ENCODE measurements at places on chromosomes 12 and 14. TPM values are rescaled to one million over a fixed set of nuclear protein-coding genes. Genes with fewer than 3 reads are reported as not detected.

Gene RNF212B
- not detected for total RNA-seq

Gene EML1
- 33.3 TPM for total RNA-seq

Gene MIPOL1
- 8.9 TPM for total RNA-seq

Gene IFNG-AS1
- 0.58 TPM for total RNA-seq

Gene RHOJ
- 14.6 TPM for total RNA-seq

Gene PMCH
- total RNA-seq = not detected

Gene COX8C
- 1.3 TPM for total RNA-seq

Gene AMDHD1
- 0.47 TPM for total RNA-seq

Gene VPS29
- 91.1 TPM for total RNA-seq

Gene P2RX2
- total RNA-seq = not detected

DNA sequence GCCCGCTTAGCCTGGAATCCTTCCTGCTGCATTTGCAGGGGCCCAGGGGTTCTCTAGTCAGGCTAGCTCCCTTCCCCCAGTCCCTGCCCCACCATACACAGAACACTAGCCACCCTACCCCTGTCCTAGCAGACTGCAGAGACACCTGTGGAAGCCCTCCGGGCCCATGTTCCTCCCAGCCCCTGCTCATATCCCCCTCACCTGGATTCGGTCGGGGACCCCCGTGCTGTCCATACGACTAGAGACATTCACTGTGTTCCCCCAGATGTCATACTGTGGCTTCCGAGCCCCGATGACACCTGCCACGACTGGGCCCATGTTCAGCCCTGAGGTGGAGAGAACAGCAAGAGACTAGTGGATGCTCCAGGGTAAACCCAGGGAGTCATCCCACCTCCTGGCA lies 20.2 kb downstream of the ADCY6 start:
- DNase-seq = no peak

- no peak for DNase-seq
Observed at GRCh38 chr12:116529048-116529447, 30.1 kb upstream of the MAP1LC3B2 start.

DNA sequence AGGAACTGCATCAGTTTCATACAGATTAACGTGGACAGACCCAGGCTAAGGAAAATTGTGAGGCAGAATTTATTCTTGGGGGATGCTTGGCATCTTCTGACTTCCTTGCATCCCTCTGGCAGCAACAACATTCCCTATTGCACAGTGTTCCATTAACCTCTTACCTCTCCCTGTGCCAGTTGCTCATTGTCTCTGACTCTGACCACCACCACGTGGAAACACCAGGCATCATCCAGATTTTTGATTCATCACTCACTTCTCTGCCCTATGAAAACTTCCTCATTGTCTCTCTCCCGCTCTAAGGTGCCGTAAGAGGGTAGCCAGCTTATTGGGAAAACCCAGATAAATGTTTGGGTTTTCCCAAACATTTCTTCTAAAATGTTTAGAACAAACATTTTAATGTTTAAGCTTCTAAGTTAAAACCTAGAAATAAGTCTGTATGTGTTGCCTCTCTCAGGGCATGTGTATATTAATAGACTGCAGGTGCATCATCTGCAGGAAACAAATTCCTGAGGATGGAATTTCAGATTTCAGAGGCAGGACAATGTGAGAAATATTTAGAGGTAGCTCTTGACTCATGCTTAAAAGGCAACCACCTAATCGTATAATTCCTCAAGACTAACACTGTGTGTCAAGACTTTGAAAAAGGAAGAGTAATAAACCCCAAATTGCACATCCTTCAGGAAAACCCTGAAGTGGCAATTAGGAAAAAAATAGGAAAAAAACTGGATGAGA lies 64.5 kb upstream of the SLC35F4 start:
- DNase-seq = no peak

DNA sequence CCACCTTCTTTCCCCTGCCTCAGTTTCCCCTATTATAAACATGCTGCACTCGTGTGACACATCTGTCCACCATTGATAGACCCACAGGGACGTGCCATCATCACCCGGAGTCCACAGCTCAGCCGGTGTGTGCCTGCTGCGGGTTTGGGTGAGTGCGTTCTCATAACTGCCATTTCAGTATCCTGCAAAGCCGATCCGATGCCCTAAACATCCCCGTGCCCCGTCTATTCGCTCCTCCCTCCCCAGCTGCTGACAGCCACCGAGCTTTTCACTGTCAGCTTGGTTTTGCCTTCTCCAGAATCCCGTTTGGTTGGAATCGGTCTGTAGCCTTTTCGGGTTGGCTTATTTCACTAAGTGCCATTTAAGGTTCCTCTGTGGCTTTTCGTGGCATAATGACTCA lies 3.9 kb downstream of the LRCOL1 start:
- no peak for DNase-seq

- no peak for DNase-seq
Observed at GRCh38 chr14:36647824-36648753, 13.6 kb upstream of the PAX9 start.

- DNase-seq = no peak
Observed at GRCh38 chr12:3216726-3217682, 139.8 kb downstream of the TSPAN9 start.

DNA sequence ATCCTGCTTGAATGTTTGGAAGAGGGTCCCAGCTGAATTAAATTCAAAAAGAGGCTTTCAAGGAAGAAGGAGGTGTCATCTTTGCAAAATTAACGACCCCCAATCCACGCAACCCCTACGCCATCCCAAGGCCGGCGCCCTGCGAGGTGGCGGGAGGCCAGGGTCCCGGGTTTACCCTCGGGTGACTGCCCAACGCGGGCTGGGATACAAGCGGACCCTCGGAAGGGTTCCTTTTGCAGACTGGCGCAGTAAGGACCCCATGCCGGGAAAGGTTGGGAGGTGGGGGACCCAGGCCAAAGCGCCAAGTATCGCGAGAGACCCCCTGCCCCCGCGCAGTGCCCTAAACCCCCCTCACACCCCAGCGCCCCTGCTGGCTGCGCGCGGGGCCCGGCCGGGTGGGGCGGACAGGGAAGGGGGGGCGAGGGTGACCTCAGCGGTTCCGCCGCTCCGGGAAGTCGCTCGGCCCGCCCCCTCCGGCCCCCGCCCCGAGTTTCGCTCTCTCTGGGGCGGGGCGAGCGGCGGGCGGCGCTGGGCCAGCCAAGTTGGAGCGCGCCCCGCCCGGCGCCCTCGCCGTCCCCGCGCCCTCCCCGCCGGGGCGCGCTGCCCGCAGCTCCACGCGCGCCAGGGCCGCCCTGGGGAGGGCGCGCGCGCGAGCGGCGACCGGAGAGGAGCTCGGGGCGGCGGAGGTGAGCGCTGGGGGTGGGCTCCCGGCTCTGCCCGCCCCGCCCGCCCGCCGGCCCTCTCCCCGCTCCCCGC lies 708 bp upstream of the ZBTB42 start:
- peak; percentile 91 for DNase-seq

GRCh38 chr14:104445832-104446381 lies 133.7 kb upstream of the C14orf180 start:
- no peak for DNase-seq

DNA sequence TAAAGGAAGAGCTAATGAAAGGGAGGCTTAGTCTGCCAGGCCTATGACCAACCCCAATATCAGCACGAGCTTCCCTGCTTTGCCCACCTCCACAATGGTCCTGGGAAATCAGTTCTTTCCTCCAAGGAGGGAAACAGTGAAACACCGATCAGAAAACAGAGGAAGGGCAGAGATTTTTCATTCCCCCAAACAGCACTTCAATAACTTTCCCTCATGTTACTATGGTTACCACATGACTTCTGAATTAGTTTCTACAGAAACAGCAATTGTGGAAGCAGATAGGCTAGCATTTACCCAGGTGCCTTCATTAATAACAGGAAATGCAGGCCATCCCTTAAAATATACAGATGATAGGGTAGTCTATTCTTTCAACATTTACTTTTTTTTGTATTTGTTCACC lies 35.9 kb downstream of the TRIM9 start:
- no peak for DNase-seq

DNA sequence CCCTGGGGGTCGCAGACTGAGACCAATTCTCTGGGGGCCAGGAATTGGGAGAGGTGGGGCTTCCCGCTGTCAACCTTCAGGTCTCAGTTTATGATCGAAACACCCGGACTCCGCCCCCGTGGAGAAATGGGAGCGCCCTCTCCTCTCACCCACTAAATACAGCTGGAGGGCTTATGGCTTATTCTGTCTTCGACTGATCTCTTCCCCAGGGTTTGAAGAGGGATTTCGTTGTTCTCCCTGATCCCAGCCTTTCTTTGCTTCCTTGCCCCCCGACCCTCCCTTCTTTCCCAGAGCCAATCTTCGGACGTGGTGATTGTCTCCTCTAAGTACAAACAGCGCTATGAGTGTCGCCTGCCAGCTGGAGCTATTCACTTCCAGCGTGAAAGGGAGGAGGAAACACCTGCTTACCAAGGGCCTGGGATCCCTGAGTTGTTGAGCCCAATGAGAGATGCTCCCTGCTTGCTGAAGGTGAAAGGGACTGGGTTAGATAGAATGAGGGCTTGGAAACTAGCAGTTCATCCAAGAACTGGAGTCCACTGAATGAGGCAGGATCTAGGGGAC lies 607 bp downstream of the OS9 start:
- no peak for DNase-seq

DNA sequence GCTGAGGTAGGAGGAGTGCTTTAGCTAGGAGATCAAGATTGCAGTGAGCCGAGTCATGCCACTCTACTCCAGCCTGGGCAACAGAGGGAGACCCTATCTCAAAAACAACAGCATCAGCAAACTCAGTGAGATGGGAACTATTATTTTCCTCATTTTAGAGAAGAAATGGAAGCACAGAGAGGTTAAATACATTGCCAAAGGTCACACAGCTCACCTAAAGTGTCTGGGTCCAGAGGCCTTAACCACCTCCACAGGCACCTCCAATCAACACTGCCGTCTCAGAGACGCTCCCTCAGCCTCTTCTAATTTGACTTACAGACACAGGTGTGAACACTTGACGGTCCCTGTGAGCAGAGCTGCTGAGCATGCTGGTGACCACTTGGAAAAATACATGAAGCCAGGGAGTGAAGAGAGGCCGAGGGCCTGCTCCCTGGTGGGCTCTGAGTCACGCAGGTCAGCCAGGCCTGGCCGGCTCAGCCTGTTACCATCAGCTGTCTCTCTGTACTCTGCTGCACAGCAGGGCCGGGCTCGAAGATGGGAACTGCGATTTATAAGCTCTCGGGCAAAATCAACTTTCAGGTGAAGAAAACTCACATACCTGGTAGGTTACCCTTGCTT lies 77.5 kb upstream of the RASSF3 start:
- DNase-seq = no peak

GRCh38 chr12:52826611-52827498 lies 7.3 kb downstream of the KRT79 start:
- DNase-seq = no peak

DNA sequence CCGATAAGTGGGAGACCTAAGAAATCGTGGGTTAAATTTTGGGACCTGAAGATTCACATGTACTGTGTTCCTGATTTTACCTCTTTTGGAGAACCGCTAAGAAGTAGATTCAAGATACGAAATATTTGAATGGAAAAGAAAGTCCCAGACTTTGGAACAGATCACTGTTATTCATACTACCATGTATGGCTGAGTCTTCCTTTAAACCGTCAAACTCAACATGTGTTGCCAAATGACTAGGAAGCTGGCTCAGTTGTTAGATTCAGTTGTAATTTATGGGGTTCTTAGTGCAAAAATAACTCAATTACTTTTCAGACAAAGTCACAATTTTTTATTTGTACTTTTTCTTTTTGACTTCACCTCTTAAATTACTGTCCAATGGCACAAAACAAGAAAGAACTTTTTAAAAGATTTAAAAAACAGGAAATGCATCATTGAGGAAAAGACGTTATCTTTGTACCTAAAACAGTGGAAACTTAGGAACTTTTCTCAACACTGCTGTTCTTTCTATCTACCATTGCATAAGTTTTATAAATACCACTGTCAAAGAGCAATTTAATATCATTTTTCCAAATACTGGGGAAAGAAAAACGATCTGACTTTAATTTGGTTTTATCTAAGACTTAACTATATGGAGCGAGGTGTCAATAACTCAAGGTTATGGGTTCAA lies 15.7 kb downstream of the RERG start:
- no peak for DNase-seq

DNA sequence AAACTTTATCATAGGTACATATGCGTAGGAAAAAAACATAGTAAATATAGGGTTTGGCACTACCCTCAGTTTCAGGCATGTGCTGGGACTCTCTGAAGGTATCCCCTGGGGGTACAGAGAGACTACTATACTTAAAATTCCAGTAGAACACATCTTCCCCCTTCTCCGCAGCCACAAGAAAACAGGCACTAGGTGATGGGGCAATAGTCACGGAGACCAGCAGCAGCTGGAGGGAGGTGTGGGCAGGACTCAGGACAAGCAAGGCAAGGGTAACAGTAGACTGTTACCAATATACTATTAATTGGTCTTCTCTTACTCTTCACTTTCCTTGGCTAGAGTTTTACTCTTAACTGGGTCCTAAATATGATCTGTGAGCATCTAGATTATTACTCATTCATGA lies 4.6 kb upstream of the PAPOLA start:
- no peak for DNase-seq

- DNase-seq = no peak
Observed at GRCh38 chr12:108638997-108639822, 5.5 kb upstream of the SELPLG start.

DNA sequence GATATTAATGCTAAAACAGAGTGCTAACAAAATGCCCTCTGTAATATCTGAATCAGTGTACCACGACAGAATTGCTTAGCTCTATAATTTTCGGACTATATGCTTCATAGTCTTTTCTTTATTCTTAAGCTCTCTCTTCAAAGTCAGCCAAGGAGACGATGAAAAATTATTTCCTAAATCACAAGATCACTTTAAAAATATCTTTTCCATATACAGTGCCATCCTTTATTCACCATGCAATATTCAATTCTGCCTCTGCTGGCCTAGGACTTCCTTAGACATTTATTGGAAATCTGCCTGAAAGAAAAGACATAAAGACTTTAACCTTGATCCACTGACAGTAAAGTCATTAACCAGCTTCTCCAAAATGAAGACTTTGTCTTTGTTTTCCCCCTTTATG lies 238.9 kb upstream of the BTG1 start:
- no peak for DNase-seq
